ENCODE measurements at places on chromosomes 13 and 19. TPM values are rescaled to one million over a fixed set of nuclear protein-coding genes. Genes with fewer than 3 reads are reported as not detected.

- no peak for DNase-seq
Observed at GRCh38 chr19:30919737-30920136, 429.5 kb downstream of the TSHZ3 start.

DNA sequence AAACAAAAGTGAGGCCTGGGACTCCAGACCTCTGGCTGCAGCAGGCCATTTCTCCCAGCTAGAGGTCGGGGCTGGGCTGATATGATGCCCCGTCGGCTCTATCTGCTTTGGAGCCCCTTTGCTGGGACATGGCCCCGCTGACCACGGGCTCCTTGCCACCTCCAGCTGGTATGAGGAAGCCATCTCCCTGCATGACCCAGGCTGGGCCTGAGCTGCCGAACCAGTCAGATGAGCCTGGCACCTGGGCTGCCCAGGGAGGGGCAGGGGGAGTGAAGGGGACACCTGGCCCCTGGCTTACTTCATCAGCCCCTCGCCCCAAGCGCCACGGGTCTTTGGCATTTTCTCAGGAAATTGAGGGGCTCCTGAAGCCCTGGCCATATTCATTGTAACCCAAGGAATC, 7.8 kb downstream of the ZSWIM4 start:
- DNase-seq: no peak

DNA sequence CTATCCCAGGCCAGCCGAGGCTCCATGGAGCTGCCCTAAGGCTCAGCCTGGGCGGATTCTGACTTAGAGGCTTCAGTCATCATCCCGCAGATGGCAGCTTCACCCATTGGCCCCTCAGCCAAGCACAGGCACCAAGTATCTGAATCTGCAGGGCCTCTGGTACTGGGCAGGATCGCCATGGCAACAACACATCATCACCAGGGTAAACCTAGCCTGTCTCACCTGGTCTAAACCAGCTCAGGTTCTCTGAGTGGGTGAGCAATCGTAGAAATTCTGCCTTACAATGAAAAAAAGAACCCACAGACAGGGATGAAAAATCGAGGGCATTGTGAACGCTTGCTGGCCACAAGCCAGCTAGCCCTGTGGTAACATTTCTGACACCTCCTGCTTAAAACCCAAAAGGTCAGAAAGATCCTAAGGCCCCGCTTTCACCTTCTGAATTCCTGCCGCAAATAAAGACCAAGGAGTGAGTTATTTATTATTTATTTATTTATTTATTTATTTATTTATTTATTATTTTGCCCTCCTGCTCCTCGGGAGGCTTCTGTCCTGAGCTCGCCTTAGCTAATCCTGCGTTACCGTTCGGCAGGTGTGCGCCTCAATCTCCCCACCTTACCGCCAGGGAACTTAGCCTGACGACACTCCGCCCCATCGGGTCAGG, 12.0 kb upstream of the CEACAM21 start:
- DNase-seq: no peak

- DNase-seq: no peak
Observed at GRCh38 chr19:51081476-51081875, 1.2 kb downstream of the KLK14 start.

DNA sequence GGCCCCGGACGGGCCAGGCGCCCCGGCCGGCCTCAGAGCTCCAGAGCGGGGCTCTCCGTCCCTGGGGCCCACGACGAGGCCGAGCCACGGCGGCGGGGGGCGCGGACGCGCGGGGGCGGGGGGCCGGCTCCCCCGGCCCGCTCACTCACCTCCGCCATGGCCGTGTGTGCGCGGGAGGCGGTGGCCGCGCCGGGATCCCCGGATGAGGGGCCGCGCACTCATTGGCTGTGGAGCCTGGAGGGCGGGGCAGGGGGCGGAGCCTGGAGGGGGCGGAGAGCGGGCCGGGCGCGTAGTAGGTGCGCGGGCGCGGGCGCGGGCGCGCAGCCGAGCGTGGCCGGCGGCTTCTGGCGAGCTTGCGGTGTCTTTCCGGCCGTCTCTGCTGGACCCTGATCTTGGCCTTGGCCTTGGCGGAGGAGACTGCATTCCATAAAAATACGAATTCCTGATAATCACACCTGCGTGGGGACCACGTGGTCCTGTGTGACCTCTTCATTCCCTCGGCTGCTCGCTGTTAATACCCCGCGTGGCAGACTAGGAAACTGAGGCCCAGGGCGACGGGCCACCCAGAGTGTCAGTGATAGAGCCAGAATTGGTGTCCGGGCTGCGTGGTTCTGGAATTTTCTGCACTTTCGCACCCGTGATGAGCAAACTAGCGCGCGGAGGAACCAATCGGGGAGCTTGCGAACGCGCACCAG, at the start of gene MIER2:
TSS of gene MIER2 (minus strand) at position 172 of the 695 bp plus-strand sequence. CDS start at position 158, 14 bp downstream.
- DNase-seq: peak; percentile 80

GRCh38 chr13:99327126-99327525, 19.9 kb upstream of the GPR183 start:
- DNase-seq: no peak

GRCh38 chr13:73310366-73310765, 251.6 kb downstream of the KLF5 start:
- no peak for DNase-seq

DNA sequence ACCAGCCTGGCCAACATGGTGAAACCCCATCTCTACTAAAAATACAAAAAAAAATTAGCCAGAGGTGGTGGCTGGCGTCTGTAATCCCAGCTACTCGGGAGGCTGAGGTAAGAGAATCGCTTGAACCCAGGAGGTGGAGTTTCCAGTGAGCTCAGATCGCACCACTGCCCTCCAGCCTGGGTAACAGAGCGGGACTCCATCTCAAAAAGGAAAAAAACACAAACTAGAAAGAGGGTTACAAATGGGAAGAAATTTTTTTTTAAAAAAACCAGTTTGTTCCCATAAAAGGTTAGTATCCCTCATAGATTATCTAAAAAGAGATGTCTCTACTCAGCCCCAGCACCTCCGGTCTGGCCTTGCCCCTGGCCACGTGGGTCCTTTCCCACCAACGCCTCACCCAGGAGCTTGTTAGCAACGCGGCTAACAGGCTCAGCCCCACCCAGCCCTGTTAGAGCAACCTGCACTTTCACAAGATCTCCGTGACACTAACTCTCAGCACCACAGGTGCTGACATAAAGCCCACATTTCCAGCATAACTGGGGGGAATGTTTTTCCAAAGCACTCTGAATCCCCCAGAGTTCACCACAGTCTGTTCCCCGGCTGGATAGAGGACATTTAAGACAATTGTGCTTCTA, 4.3 kb downstream of the DMKN start:
- DNase-seq: no peak

- no peak for DNase-seq
Observed at GRCh38 chr13:59677966-59678814, 485.5 kb downstream of the DIAPH3 start.

GRCh38 chr13:27830010-27830409, 37.7 kb downstream of the GSX1 start:
- DNase-seq: no peak

- no peak for DNase-seq
Observed at GRCh38 chr13:110257408-110257807, 49.5 kb downstream of the COL4A1 start.

DNA sequence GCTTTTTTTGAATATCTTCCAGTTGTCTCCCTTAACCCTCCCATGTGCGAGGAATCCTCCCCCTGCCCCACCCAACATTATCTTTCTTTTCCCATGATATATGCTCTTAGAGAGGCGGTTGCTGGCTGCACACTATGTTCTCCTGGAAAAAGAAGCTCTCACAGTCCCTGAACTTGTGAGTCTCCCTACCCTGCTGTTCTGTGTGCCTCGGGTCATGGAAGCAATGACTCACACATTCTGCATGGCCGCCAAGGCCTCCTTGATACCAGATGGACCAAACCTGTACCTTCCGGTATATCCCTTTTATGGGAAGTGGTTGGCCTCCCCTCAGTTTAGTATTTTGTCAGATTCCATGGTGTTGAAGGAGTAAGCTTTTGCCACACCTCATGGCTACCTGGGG, 705.4 kb downstream of the SLITRK6 start:
- no peak for DNase-seq

- DNase-seq: no peak
Observed at GRCh38 chr19:17948931-17949930, 16.4 kb downstream of the CCDC124 start.

GRCh38 chr19:51511353-51511752, 9.8 kb upstream of the SIGLEC12 start:
- no peak for DNase-seq

DNA sequence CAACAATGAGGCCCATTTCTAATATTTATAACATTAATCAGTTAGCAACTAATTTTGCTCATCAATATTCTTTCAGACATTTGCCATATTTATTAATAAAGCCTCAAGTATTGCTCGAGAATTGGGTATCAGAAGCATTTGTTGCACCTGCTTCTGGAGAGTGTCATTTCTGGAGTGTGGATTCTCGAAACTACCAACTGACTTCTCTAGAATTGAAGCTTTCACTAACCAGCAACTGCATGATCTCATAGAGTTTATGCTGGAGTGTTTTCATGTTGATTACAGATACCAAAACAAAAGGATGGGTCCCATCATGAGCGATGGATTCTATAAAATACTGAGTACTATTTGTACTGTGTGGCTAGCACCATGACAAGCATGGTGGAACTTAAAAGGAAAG, 121.0 kb upstream of the SLC7A1 start:
- DNase-seq: no peak

- no peak for DNase-seq
Observed at GRCh38 chr19:5684694-5685430, 4.0 kb downstream of the HSD11B1L start.

- DNase-seq: no peak
Observed at GRCh38 chr13:108070925-108071324, 144.4 kb downstream of the LIG4 start.

GRCh38 chr19:8473648-8474476, 28.6 kb downstream of the PRAM1 start:
- no peak for DNase-seq

DNA sequence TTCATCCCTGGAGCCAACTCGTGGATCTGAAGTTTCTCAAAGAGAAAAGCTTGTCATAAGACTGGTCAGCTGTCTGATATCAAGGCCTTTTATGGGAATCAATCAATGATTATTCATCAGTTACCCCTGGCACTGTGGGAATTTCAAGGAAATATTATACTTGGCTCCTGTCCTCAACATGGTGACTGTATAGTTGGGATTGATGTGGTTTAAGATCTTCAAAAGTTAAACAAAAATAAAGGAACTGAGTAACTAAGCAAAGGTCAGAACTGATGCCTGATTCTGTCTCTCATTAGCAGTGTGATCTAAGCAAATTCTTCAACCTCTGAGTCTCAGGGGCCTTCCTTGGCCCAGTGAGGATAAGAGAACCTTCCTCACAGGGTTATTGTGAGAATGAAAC, 22.2 kb upstream of the SERPINE3 start:
- DNase-seq: no peak

- no peak for DNase-seq
Observed at GRCh38 chr19:34831714-34832113, 58.7 kb upstream of the ZNF599 start.

- DNase-seq: no peak
Observed at GRCh38 chr19:6713773-6714692, 6.4 kb downstream of the C3 start.

DNA sequence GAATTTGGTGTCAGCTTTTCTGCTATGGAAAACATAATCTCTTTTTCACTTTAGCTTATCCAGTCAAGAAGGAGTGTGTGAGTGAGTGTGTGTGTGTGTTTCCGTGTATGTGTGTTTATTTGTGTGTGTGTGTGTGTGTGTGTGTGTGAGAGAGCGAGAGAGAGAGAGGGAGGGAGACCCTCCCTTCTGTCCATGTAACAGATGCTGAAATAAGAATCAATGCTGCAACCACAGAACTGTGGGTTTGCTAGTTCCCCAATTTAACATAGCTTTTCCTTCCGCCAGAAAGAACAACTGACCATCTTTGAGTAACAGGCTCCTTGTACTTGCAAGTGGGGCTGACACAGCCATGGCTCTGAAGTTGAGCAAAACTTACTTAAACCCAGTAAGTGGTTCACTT, 5.2 kb downstream of the LCP1 start:
- no peak for DNase-seq

DNA sequence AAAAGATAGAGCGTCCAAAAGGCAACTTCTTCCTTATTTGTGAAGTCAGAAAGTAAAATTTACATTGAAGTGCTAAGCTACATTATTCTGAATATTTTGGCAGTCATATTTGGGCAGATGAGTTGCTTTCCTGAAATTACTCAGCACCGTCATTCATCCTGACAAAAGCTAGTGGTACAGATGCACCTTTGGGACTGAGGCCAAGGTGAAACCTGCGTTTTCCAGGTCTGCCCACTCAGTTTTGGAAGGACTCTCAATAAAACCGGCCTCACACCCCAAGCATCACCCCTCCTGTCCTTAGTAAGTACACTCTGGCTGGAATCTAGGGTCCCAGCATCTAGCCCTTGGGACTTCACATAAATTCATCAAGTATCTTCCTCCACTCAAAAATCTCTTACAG, 187.5 kb downstream of the TM9SF2 start:
- no peak for DNase-seq

- DNase-seq: no peak
Observed at GRCh38 chr13:48804821-48805601, 151.3 kb downstream of the CYSLTR2 start.

DNA sequence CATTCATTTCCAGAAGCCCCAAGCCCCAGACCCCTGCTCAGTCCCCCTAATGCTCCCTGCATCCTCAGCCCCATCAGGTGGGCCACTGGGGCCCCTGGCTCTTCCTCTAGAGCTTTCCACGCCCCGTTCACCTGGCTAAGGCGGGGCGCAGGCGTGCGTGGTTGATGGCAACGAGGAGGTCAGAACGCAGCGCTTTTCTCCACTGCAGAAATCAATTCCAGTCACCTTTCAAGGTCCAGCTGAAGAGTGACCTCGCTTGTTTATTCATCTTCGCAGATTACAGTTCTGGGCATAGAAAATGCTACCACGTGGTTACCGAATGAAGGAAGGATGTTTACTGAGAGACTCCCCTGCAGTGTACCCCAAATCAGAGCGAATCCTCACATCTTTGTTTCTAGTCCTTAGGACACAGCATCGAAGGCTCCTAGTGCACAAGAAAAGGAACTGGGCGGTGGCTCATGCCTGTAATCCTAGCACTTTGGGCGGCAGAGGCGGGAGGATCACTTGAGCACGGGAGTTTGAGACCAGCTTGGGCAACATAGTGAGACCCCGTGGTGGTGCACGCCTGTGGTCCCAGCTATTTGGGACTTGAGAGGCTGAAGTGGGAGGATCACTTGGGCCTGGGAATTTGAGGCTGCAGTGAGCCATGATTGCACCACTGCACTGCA, 828 bp upstream of the PBX4 start:
- DNase-seq: no peak

- DNase-seq: no peak
Observed at GRCh38 chr19:1424192-1424955, 13.8 kb upstream of the RPS15 start.

Gene CGB2
- total RNA-seq: not detected

Gene THSD1
- total RNA-seq: 15.0 TPM

Gene ENOX1
- total RNA-seq: 45.2 TPM

Gene MEDAG
- 0.78 TPM for total RNA-seq

Gene FCGBP
- 3.1 TPM for total RNA-seq

Gene TPTE2
- 0.16 TPM for total RNA-seq

Gene IL17D
- 7.6 TPM for total RNA-seq

Gene ZNF726
- 13.3 TPM for total RNA-seq

Gene JSRP1
- total RNA-seq: not detected

Gene SLC27A1
- 14.2 TPM for total RNA-seq

Gene SYCN
- total RNA-seq: not detected

Gene PSG11
- total RNA-seq: not detected

Gene PSG2
- not detected for total RNA-seq

Gene CEACAM4
- total RNA-seq: not detected

Gene ZNF527
- 26.8 TPM for total RNA-seq

Gene PRTN3
- not detected for total RNA-seq

All from occipital lobe (tissue), 3 donors.